ENCODE measurements at places on chromosomes 5 and 9.
A peak's percentile ranks its signal among the peaks of the same experiment; 100 is the strongest.

DNA sequence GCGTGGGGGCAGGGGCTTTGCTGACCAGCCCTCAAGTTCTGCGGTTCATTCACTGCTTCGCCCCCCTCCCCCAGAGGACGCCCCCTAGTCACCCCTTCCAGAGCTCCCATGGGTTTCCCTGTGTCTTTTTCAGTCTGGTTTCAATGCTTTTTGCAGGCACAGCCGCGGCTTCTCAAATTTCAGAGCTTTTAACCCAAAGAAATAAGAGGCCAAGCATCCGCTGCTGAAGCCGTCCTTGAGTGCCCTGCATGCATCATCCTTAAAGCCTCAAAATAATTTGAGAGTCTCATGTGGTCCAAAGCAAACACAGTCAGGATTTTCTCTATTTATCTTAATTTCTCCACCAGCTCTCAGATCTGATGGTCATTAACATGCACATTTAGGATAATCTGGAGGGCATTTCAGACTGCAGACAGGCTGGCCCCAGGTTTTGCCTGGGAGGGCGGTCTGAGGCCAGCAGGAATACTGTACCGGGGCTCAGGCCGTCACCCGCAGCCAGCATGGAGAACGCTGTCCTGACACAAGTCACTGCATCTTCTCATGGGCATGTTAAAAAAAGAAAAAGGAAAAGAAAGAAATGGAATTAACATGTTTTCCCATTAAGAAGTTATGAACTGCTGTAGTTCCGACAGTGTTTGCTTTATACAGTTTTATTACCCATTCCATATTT, 420.8 kb upstream of the IRX4 start:
- peak; percentile 26 for DNase-seq

DNA sequence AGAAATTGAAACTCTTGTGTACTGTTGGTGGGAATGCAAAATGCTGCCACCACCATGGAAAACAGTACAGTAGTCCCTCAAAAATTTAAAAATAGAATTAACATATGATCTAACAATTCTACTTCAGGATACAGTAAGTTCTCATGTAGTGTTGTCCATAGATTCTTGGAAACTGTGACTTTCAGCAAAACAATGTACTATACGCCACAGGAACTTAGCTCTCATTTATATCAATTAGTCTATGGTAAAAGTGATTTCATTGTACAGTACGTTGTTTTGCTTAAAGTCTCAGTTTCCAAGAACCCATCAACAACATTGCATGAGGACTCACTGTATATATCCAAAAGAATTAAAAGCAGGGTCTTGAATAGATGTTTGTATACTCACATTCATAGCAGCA, 233.5 kb upstream of the GAS1 start:
- DNase-seq, result peak; percentile 86

GRCh38 chr9:96856363-96857286, 2.3 kb upstream of the ZNF782 start:
- DNase-seq, result peak; percentile 63

- no peak for DNase-seq
These were observed 1275.7 kb downstream of the PTPRD start for GRCh38 chr9:9337129-9337528.

GRCh38 chr5:164593982-164594381, 1088.6 kb downstream of the MAT2B start:
- no peak for DNase-seq

DNA sequence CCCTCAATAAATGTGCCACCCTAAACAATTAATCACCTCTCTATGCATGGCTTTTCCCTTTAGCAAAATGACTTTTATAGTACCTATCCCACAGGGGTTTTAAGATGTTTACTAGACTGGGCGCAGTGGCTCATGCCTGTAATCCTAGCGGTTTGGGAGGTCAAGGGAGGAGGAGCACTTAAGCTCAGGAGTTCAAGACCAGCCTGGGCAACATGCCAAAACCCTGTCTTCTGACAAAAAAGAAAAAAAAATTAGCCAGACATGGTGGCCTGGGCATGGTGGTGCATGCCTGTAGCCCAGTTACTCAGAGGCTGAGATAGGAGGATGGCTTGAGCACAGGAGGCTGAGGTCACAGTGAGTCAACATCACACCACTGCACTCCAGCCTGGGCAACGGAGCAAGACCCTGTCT, 13.5 kb downstream of the SH3TC2 start:
- DNase-seq, result no peak

- no peak for DNase-seq
These were observed 135.4 kb upstream of the MAP1B start for GRCh38 chr5:71971862-71972261.

- peak; percentile 49 for DNase-seq
These were observed 262.3 kb downstream of the TAF11L14 start for GRCh38 chr5:17896605-17897004.

GRCh38 chr5:175855041-175855720, 16.2 kb upstream of the CPLX2 start:
- no peak for DNase-seq

GRCh38 chr9:23590276-23591000, 235.6 kb downstream of the ELAVL2 start:
- no peak for DNase-seq

Measured in fibroblast of skin of right biceps (primary cell).